ENCODE measurements at places on chromosomes 16 and 17. TPM values are rescaled to one million over a fixed set of nuclear protein-coding genes. Genes with fewer than 3 reads are reported as not detected.

SGF29 gene
- total RNA-seq = 29.5 TPM

GAA gene
- total RNA-seq = 36.1 TPM

- no peak for DNase-seq
These were observed 1.7 kb downstream of the NFATC3 start for GRCh38 chr16:68086860-68087268.

MEFV gene
- total RNA-seq = 0.46 TPM

DERL2 gene
- total RNA-seq = 59.7 TPM

CASKIN2 gene
- total RNA-seq = 40.0 TPM

Data from Panc1 (cell line).